Activated T-cell treated with anti-CD3 and anti-CD28 coated beads, Interleukin-2, amount 50 U/mL, for 1 hour (primary cell): ENCODE measurements at places on chromosomes 4 and X.

- no peak for DNase-seq
These were observed 363.5 kb downstream of the BCOR start for GRCh38 chrX:39734174-39734776.

- no peak for DNase-seq
These were observed 127.3 kb downstream of the PRSS12 start for GRCh38 chr4:118225511-118225910.

DNA sequence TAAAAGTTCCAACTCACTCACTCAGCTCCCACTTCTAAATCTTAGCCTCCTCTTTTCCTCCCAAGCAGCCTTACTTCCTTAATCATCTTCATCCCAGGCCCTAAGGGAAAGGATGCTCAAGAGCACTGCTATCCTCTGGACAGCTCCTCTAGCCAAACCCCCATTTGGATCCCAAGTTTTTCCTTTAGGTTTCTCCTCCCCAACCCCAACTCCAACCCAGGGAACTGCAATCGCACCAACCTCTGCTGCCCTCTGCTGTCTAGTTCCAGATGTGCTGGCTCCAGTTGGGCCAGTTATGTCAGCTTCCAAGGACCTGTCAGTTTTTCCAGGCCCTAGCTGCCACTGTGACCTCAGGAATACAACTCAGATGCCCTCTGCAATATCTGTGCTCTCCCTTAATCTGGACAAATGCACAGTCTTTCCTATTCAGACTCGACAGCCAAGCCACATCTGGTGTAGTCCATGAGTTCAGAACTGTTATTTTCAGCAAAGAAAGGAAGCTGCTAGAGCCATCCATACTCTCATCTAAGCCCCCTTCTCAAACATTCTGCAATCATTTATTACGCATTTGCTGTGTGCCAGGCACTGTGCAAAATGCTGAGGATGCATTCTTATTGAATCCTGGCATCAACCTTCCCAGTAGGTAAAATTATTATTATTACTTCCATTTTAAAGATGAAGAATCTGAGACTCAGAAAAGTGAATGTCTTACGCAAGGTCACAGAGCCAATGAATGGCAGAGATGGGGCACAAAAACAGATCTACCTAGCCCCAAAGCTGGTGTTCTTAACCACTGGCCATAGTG is 12.3 kb upstream of the XPNPEP2 start:
- DNase-seq: peak; percentile 44

GRCh38 chrX:119693040-119693995 is at the start of gene SEPTIN6:
TSS of gene SEPTIN6 (minus strand) at chrX:119693168. CDS start at chrX:119693105, 63 bp downstream.
- DNase-seq: peak; percentile 88

GRCh38 chrX:14843666-14844065 is 29.2 kb downstream of the FANCB start:
- no peak for DNase-seq

- no peak for DNase-seq
These were observed 10.1 kb upstream of the SAP30 start for GRCh38 chr4:173360587-173361221.

- no peak for DNase-seq
These were observed 35.1 kb downstream of the PRIMPOL start for GRCh38 chr4:184684491-184685189.

DNA sequence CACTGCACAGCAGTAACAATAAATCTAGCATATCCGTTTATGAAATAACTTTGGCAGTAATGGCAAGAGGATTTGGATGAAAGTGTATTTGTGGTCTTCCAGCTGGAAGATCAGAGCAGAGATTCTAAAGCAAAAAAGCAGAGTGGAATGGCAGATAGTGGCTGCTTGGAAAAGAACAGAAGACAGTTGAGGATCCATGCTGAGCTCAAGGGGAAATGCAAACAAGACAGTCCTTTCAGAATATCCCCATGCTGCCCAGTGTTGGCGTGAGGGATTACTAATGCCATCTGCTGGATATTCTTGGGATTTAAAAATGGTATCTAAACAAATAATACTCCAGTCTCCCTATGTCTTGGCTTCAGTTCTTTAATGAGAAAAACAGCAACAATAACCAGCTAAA is 629.1 kb upstream of the ATOH1 start:
- no peak for DNase-seq

GRCh38 chrX:67543818-67544217 is at the start of gene AR:
TSS of gene AR (plus strand) at chrX:67544021. CDS start at chrX:67545147, 1,126 bp downstream.
- no peak for DNase-seq

GRCh38 chr4:181971973-181972372 is 271.2 kb upstream of the TENM3 start:
- no peak for DNase-seq

- DNase-seq: no peak
These were observed 277.4 kb upstream of the GRIA3 start for GRCh38 chrX:122906726-122907125.

DNA sequence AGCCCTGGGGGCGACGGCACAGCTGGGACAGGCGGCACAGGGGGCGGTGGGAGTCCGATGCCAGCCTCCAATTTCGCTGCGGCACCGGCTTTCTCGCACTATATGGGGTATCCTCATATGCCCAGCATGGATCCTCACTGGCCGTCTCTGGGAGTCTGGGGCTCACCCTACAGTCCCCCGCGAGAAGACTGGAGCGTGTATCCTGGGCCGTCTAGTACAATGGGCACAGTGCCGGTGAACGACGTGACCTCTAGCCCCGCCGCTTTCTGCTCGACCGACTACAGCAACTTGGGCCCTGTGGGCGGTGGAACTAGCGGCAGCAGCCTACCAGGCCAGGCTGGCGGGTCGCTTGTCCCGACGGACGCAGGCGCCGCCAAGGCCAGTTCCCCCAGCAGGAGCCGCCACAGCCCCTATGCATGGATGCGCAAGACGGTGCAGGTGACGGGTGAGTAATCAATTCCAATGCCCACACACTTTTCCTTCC is 500 bp downstream of the CDX4 start:
- no peak for DNase-seq

- DNase-seq: no peak
These were observed 98.2 kb upstream of the ARSJ start for GRCh38 chr4:114077610-114078009.

DNA sequence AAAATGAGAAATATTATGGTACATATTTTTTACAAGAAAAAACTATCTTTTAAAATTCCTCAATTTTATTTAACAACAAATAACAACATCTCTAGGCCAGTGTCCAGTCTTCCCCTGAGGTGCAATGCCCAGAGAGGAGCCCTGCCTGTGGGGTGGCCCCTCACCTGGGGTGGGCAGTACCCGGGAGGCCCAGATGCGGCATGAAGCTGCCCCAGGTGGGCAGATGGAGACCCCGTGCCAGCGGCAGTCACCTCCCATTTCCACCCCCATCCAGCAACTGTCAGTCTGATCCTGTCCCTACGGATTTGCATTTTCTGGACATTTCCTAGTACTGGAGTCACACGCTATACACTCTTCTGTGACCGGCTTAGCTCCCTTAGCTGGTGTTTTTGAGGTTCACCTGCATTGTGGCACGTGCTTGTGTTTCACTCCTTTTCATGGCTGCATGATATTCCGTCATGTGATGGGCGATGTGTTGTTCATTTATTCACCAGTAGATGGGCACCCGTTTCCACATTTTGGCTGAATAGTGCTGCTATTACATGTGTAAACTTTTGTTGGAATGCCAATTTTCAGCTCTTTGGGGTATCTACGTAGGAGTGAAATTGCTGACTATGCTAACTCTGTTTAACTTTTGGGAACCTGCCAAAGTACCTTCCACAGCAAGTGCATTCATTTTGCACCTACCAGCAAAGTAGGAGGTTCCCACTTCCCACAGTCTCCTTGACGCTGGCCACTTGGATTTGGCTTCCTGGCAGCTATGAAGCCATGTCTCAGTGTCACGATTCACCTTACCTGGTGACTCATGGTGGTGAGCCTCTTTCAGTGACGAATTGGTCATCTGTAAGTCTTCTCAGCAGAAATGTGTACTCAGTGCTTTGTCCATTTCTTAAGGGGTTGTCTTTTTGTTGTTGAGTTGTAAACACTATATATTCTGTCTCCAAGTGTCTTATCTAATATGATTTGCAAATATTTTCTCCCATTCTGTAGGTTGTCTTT is 11.7 kb upstream of the MAEA start:
- no peak for DNase-seq

DNA sequence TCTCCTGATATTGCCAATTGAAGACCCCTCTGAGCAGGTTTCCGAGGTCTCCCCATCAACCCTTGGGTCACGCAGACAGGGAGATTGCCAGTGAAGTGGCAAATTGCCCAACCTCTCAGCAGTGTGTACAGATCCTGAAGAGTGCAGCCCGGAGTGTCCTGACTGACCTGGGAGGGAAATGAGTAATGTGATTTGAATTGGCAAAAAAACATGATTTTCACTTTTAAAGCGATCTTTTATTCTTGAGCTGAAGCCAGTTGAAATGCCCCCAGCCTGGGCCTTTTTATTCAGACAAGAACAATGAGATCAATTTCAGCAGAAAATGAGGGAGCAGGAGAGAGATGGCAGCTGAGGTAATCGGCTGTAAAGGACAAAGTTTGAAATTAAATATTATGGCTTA is 401.8 kb downstream of the RAPGEF2 start:
- DNase-seq: no peak

- DNase-seq: no peak
These were observed 2.8 kb downstream of the SFRP2 start for GRCh38 chr4:153785910-153786721.

DNA sequence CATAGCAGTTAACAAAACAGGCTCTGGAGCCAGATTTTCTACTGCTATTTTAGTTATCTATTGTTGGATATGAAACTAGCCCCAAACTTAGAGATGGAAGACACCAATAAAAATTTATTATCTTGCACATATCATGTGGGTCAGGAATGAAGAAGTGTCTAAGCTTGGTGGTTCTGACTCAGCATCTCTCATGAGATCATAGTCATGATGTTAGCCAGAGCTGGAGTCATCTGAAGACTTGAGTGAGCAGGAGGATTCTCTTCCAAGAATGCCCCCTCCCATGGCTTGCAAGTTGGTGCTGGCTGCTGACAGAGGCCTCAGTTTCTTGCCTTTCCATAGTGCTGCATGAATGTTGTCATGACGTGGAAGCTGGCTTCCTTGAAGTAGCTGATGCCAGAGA is 68.2 kb upstream of the TAPT1 start:
- DNase-seq: no peak

DNA sequence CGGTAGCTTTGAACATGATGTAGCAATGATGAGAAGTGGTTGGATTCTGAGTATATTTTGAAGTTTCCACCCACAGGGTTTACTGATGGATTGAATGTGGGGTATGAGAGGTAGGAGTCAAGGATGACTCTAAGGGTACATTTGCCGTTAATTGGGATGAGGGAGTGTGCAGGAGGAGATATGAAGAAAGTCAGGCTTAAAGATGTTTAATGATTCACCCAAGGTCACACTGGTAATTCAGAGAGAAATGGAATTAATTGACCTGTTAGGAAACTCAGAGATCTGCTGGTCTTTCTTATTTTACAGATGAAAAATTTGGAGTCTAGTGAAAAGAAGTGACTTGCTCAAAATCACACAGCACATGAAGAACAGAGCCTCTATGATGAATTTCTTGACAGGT is 390.7 kb downstream of the GBA3 start:
- no peak for DNase-seq

- DNase-seq: no peak
These were observed 247.9 kb upstream of the EPHA5 start for GRCh38 chr4:65918212-65918611.

GRCh38 chr4:54657551-54658251 is at the start of gene KIT:
TSS of gene KIT (plus strand) at chr4:54657957. CDS start at chr4:54658015, 58 bp downstream.
- DNase-seq: peak; percentile 34

- no peak for DNase-seq
These were observed 143.6 kb downstream of the SLIT2 start for GRCh38 chr4:20395160-20395773.
